ENCODE measurements at places on chromosomes 6 and 20.

- H3K4me3 ChIP-seq = no peak overlapping the region
- no peak overlapping the region for H3K27ac ChIP-seq
- no peaks in the 10 kb centered on the region for H3K27me3 ChIP-seq
- no peaks in the 10 kb centered on the region for H3K4me1 ChIP-seq
These were observed 32.0 kb downstream of the ATXN1 start for GRCh38 chr6:16729183-16729691.

DNA sequence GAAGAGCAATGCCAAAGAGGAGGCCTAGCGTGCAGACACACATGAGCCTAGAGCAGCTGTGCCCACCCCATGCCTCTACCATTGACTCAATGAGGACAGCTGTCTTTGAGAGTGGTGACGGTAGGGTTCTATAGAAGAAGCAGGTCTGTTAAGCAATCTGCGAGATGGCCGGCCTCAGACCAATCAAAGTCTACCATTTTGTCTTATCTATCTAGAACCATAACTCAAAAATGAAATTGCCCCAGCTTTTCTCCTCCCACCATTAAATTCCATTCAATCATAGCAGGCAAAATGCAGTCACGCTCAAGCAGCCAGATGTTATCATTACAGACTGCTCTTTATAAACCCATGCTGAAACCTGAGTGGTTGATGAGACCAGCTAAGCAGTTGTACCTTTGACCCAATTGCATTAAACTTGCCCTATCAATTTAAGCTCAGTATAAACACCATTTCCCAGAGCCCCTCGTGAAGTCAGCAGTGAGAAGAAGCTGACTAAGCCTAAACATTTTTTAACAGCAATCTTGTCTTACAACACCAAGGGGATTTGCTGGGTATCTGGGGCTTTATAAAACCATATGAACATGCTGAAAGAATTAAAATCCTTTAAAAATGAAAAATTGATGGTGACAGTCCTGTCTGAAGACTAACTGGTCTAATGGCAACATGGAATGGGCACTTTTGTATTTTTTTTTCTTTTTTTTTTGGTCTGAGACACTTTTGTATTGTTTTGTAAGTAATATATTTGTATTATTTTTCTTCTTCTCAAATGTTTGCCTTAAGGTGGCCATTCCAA, 57.5 kb downstream of the FOXC1 start:
- H3K27me3 ChIP-seq = no peaks in the 10 kb centered on the region
- no peak overlapping the region for H3K27ac ChIP-seq
- DNase-seq = no peak
- no peaks in the 10 kb centered on the region for H3K36me3 ChIP-seq
- no peaks in the 10 kb centered on the region for H3K4me1 ChIP-seq
- H3K4me3 ChIP-seq = no peak overlapping the region

- no peak within 1 kb of the TSS for H3K27ac ChIP-seq
- H3K36me3 ChIP-seq = peaks cover 4% of the 10 kb centered on the region
- DNase-seq = no peak
These were observed at the start of gene COL11A2 for GRCh38 chr6:33192105-33192646. Gene COL11A2 (minus strand): TSS chr6:33192467. CDS start chr6:33192240, 227 bp downstream.

DNA sequence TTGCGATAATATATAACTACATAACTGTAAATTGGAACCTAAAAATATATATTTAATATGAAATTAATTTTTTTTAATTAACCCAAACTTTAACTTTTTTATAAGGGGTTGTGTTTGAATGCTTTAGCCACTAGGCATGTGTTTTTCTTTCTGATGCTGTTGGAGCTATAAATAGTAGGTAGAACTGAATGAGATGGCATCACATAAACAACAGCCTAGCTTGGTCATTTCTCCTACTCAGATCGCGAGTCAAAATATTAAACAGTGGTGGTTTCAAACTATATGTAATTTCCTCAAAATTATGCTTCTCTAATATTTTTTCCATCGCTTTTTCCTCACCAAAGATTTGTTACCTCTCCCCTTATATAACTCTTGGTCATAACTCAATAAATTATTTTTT, 243.2 kb downstream of the ARID1B start:
- no peak overlapping the region for H3K27ac ChIP-seq
- no peaks in the 10 kb centered on the region for H3K27me3 ChIP-seq
- DNase-seq = no peak
- peaks cover 2% of the 10 kb centered on the region for H3K4me1 ChIP-seq
- no peaks in the 10 kb centered on the region for H3K36me3 ChIP-seq

DNA sequence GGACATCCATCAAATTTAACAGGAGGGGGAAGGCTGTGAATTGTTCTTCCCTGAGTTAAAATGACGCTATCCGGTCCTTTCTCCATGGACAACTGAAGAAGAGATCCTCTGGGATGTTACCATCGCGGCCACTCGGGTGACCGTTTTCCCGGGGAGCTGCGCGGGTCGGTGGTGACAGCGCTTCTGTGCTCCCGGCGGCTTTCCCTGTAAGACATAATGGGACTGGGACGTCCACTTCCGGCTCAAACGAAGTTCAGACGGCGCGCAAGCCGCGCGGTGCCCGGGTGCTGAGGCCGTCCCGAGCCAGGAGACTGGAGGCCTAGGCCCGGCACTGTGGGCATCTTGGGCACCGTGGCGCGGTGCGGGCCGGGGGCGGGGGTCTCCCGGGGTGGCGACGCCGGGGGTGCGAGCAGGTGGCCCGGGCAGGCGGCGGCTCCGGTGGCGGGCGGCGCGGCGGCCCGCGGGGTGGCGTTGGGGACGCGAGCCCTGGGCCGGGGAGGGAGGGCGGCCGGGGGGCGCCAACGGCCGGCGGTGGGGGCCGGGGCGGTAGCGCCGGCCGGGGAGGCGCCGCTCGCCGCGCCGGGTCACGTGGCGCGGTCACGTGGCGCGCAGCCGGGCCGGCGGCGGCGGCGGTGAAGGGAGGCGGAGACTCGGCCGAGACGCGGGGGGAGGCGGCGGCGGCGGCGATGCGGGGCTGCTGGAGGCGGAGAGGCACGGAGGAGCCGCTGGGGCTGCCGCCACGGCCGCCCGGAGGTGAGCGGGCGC, 63.6 kb downstream of the GTF2H5 start:
- no peaks in the 10 kb centered on the region for H3K36me3 ChIP-seq
- peak overlapping the region; percentile 84 for H3K4me3 ChIP-seq
- no peak for DNase-seq
- H3K4me1 ChIP-seq = 0 out of 2 replicates have a peak, but pooled peaks cover 3% of the 10 kb centered on the region
- no peak overlapping the region for H3K27ac ChIP-seq

- no peak for DNase-seq
- H3K27ac ChIP-seq = no peak overlapping the region
- H3K4me1 ChIP-seq = no peaks in the 10 kb centered on the region
These were observed 25.3 kb upstream of the TTPAL start for GRCh38 chr20:44450281-44450889.

DNA sequence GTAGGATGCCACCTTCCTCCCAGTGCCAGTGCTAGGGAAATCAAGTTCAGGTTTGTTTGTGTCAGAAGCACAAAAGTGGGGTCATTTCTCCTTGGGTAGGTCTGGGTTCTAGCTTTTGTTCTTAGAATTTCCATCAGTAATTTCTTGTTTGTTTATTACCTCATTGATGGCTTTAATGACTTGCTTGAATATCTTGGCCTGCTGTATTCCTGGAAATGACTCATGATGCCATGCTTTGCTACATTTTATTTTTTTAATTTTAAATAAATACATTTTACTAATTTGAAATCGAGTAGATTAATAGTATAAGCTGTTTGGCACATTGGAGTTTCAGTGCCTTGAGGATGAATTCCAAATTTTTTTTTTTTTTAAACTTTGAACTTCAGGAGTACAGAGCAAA, 189.6 kb downstream of the JARID2 start:
- no peaks in the 10 kb centered on the region for H3K27me3 ChIP-seq
- H3K36me3 ChIP-seq = no peaks in the 10 kb centered on the region
- no peak overlapping the region for H3K27ac ChIP-seq
- peaks cover 32% of the 10 kb centered on the region for H3K4me1 ChIP-seq
- DNase-seq = no peak

DNA sequence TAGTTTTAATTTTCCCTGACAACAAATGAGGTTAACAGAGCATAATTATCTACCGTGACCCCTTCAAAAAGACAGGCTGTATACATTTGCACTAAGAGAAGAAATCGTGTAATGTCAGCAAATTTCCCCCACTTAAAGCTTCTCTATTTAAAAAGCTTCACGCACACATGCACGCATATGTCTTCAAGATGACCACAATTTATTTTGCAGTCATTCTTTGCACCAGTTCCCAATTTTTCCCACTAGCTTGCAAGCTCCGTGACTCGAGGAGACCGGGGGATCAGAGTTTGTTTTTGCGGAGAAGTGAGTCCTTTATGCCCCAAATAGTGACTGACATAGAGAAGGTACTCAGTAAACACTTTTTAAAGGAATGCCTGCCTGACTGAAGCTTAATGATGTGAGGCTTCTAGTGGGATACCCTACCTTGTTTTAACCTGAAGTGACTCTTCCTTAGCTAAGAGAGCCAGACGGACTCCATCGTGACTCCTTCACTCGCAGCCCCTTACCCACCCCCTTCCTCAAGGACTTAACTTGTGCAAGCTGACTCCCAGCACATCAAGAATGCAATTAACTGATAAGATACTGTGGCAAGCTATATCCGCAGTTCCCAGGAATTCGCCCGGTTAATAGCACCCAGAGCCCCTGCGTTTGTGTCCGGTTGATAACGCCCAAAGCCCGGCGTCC, 9.3 kb upstream of the NQO2 start:
- no peaks in the 10 kb centered on the region for H3K36me3 ChIP-seq
- no peak for DNase-seq
- H3K27ac ChIP-seq = no peak overlapping the region
- H3K4me1 ChIP-seq = peaks cover 6% of the 10 kb centered on the region
- H3K27me3 ChIP-seq = no peaks in the 10 kb centered on the region

- no peak overlapping the region for H3K27ac ChIP-seq
- DNase-seq = peak; percentile 2
- H3K4me1 ChIP-seq = no peaks in the 10 kb centered on the region
- H3K36me3 ChIP-seq = no peaks in the 10 kb centered on the region
These were observed 574.2 kb downstream of the KHDRBS2 start for GRCh38 chr6:61711849-61712248.

DNA sequence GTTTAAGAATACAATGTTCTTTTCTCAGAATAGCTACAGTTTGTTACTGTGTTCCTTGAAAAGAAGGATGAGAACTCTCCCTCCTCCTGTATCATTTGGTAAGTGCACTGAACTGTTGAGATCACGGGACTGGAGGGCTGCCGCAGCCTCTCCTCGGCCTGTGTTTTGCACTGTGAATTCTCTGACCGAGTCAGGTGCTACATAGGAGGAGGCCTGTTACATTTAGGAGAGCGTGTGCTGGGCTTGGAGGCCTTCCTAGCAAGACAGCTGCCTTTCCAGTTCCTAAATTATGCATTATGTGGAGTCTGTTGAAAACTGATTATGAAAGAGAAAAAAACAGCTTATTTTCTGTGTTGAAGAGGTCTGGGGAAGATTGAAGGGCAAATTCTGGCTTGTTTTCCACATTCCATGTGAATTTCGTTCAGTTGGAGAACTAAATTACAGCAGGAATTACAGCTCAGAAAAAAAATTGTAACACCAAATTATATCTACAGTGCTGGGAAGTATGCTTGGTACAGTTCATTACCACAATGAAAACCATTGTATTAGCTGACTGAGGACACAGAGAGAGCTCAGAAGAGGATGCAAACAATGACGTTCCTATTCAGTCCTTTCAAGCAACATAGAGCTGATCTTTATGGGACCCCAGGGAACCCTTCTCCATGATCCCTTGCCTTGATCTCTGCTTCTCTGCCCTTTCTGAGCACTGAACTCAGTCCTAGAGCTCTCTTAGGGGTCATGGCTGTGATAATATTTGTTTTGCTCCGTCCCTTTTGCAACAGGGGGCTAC, 2.8 kb downstream of the TMC2 start:
- no peak overlapping the region for H3K27ac ChIP-seq
- peaks cover 6% of the 10 kb centered on the region for H3K4me1 ChIP-seq
- no peaks in the 10 kb centered on the region for H3K36me3 ChIP-seq
- no peaks in the 10 kb centered on the region for H3K27me3 ChIP-seq
- no peak overlapping the region for H3K4me3 ChIP-seq
- no peak for DNase-seq

DNA sequence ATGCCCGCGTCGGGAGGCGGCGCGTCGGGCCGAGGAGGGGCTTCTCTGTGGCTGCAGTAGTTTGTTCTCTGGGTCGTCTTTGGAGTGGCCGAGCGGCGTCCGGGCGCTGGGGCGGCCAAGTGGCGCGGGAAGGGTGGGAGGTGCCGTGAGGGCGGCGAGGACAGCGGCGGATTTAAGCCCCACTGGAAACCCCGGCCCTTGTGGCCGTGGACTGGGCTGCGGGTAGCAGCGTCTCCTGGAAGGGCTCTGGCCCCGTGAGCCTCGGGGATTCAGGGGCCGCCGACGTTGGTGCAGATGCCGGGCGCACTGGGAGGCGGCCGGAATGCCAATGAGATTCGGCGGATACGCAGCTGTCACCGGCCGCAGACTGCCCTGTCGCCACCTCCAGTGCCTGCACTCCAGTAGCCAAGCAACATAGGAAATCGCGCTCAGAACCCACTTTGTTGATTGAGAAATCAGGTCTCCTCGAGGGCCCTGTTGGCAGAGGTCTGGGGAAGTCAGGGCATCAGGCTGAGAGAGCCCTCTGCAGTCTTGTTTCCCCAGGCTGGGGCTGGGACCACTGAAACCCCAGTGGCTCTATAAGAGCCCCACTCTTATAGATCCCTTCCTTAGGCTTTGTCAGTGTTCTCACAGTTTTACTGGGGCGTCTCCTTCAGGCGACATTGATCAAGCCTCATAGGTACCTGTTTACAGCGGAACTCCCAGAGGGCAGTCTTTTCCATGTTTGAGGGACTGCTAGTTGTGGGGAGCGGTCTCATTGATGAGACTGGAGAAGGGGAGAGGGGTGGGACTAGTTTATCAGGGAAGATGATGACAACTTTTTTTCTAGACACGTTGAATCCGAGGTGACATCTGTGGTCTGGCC, 642 bp downstream of the GZF1 start:
- H3K36me3 ChIP-seq = peaks cover 5% of the 10 kb centered on the region
- H3K4me1 ChIP-seq = peaks cover 1% of the 10 kb centered on the region
- DNase-seq = no peak
- no peak overlapping the region for H3K27ac ChIP-seq

DNA sequence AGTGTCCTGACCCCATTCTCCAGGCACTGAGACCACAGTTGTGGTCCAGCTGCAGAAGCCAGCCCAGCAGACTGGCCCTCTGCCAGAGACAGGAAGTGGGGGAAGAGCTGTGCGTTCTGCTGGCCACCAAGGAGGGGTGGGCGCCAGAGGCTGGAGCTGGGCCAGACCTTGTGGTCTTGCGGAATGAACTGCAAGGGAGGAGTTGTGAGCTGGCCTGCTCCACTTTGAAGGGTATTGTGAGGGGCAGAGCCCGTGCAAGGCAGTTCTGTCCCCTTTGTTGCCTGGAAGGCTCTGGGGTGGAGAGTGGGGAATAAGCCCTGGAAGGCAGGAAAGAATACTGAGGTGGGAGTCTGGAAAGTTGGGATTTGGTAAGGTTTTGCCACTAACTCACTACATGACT, 3.6 kb upstream of the MDFI start:
- peaks cover 2% of the 10 kb centered on the region for H3K27me3 ChIP-seq
- no peaks in the 10 kb centered on the region for H3K36me3 ChIP-seq
- no peak overlapping the region for H3K4me3 ChIP-seq
- DNase-seq = no peak

Data from iPS DF 6.9 (cell line).